ENCODE measurements at places on chromosomes 3 and 15. TPM values are rescaled to one million over a fixed set of nuclear protein-coding genes. Genes with fewer than 3 reads are reported as not detected.
A peak's percentile ranks its signal among the peaks of the same experiment; 100 is the strongest.

Gene CCRL2
- polyA plus RNA-seq: 1.1 TPM

Gene SIDT1
- polyA plus RNA-seq: 4.4 TPM

Gene SLC28A2
- 0.31 TPM for polyA plus RNA-seq

Gene EPB42
- 5.1 TPM for polyA plus RNA-seq

Gene BOC
- 22.9 TPM for polyA plus RNA-seq

Gene ESYT3
- 2.2 TPM for polyA plus RNA-seq

Gene BTBD1
- polyA plus RNA-seq: 67.4 TPM

Gene RBPMS2
- 13.5 TPM for polyA plus RNA-seq

Gene GOLGA6B
- not detected for polyA plus RNA-seq

DNA sequence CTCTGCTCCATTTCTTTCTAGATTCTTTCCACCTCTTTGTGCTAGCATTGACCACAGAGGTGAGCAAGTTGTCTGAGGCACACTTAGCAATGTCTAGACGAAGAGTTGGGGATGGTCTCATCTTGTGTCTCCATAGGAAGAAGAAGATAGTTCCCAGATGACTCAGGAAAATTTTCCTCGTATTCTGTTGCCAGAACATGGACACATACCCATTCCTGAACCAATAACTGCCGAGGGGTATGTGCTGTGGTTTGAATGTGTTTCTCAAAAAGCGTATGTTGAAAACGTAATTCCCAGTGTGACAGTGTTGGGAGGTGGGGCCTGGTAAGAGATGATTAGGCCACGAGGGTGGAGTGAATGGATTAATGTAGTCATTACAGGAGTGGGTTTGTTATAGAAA is 107.5 kb upstream of the GALNT15 start:
- DNase-seq: no peak

DNA sequence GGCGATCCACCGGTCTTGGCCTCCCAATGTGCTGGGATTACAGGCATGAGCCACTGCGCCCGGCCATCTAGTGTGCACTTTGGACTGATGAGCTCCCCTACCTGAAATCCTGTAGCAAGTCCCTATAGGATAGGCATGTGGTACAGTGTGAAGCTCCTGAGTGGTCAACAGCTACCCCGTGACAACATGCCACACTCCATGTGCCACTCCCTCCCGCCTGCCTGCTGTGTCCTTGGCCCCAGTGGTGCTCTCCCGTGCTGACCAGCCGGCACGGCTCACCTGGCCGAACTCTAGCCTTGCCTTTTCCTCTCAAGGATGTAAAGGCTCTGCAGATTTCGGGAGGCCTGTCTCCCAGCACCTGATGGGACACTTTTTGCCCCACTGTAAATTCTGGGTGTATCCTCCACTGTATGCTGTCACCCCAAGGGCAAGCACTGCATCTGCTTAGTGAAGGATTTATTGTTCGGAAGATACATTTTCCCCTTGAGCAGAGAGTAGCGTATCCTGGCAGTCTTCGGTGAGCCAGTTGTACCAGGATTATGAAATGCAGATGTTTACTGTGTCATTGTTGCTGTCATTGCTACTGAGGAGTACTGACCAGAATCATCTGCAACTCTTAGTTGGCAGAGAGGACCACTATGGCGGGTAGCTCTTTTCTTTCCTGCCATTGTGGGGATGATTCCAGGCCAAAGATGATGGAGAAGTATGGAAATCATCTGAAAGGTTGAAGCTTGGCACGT is 64.7 kb downstream of the IGF1R start:
- no peak for DNase-seq

DNA sequence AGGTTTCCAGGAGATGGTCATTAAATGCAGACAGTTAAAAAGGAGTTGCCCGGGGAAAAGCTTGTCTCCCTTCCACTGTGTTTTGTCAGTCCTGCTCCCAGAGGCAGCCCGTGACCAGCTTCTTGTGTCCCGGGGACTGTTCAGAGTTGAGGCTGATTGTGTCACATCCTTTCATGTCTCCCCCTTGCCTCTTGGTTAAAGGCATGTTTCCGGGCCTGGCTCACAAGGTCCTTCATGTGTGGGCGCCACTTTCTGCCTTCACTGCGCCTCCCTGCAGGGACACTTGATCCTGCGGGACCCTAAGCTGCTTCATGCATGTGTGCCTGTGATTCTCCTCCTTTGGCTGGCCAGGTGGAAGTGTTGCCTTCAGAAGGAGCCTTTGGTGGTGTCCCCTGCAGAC is 9.2 kb downstream of the CHCHD6 start:
- DNase-seq: no peak

GRCh38 chr3:125110016-125110875 is 54.4 kb upstream of the HEG1 start:
- DNase-seq: no peak

- DNase-seq: no peak
Measured at GRCh38 chr3:178761024-178761423, 224.8 kb downstream of the KCNMB2 start.

DNA sequence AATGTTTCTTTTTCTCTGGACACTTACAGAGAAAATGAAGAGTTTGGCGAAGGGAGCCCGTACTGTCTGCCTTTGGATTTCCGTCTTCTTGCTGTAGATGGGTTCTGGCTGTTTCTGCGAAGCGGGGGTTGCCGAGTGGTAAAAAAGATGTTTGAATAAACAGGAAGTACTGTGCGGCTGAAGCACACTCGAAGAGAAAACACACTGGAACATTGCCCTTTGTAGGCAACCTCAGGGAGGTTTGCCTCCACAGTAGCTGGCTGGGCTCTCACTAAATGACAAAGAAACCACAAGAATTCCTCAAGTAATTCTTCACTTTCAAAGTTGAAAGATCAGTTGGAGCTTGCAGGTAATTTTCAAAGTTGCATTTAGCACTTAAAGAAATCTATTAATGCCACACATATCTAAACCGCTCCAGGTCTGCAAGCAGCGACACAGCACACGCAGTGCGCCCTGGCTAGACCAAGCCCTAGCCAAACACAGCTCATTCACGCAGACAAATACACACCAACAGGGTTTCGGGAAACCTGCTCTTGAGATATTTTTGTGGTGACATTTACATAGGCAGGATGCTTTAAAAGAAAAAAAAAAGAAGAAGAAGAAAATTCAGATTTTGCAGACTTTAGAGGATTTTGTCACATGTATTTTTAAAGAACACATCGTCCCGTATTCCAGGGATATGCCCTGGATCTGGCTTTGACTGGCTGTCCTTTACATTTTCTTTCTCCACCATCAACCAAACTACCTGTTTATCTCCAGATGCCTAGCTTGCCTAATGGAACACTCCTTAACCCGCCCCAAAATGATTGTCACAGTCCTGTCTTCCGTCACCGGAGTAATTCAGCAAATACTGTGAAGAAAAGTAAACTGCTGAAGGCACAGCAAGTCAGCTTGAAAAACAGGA is 452.8 kb downstream of the FOXP1 start:
- no peak for DNase-seq

- DNase-seq: no peak
Measured at GRCh38 chr3:124763206-124763605, 33.0 kb downstream of the UMPS start.

- no peak for DNase-seq
Measured at GRCh38 chr3:58635371-58636285, 30.9 kb downstream of the FAM3D start.

GRCh38 chr3:35602395-35602936 is 36.9 kb upstream of the ARPP21 start:
- DNase-seq: no peak

DNA sequence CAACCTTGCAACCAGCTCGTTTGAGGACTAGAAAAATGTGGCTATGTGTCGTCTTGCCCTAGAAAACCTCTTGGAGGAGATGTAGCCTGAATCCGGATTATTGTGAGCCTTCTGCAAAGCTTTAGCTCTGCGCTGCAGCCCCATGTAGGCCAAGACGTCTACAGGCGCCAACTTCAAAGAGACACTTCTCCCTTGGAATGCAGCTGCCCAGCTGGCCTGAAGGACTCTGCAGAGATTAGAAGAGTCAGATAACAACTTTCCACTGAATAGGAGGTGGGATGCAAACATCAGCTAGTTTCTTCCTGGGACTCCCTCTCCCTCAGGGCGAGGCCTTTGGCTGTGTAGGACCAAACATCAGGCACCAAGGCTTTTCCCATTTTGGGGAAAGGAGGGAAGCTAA is 356.5 kb upstream of the IL12A start:
- DNase-seq: no peak

GRCh38 chr15:59993950-59994401 is 10.1 kb upstream of the FOXB1 start:
- no peak for DNase-seq

- DNase-seq: no peak
Measured at GRCh38 chr3:111547631-111548030, 5.6 kb downstream of the CD96 start.

- DNase-seq: no peak
Measured at GRCh38 chr15:57732526-57733331, 26.2 kb downstream of the POLR2M start.

- no peak for DNase-seq
Measured at GRCh38 chr3:127634653-127635052, 5.7 kb downstream of the PODXL2 start.

DNA sequence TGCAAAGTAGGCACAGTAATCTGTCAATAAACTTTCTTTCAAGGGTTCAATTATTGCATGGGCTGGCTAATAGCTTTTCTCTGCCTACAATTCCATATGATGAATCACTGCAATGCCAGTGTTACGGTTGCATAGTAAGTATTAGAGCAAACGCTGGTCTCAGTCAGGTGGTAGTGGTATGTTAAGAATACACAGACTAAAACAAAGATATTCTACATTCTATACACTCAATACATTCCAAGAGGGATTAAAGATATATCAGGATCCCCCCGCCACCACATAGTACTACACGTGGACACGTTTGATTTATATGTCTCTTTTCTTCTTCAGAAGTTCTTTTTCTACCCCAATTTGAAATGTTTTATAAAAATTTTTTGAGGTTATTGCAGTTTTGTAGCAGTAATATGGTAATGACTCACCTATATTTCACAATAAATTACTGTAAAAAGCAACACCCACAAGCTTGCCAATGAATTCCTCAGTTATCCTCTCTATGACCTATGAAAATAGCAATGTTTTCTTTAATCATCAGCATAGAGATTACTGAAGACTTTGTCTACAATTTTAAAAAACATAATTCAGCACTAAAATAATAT is 68.2 kb downstream of the CD200R1L start:
- DNase-seq: no peak

DNA sequence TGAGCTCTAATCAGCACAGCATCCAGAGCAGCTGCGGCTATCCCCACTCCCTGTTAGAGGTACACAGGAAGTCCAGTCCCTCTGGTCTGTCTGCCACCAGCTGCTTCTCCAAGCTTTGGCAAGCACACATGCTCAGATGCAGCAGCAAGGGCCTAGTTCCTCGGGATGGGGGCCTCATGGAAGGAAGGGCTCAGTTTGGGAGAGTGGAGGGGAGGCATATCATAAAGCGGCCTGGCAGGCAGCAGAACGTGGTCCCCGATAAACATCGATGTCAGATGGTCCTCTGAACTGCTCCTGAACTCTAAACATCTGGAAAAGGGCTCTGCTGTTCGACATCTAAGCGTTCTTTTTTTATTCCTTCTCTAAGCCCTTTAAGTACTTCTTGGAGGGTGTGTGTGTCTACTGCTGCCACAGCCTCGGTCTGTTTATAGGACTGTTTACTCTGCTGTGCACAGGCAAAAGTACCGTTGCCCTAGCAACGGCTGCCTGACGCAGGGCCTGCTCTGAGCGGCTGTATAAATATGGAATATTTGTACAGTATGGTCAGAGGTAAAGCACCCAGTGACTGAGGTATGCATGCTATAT is 74.6 kb downstream of the PRICKLE2 start:
- DNase-seq: peak; percentile 57

- no peak for DNase-seq
Measured at GRCh38 chr3:39090922-39091321, 16.5 kb downstream of the GORASP1 start.

DNA sequence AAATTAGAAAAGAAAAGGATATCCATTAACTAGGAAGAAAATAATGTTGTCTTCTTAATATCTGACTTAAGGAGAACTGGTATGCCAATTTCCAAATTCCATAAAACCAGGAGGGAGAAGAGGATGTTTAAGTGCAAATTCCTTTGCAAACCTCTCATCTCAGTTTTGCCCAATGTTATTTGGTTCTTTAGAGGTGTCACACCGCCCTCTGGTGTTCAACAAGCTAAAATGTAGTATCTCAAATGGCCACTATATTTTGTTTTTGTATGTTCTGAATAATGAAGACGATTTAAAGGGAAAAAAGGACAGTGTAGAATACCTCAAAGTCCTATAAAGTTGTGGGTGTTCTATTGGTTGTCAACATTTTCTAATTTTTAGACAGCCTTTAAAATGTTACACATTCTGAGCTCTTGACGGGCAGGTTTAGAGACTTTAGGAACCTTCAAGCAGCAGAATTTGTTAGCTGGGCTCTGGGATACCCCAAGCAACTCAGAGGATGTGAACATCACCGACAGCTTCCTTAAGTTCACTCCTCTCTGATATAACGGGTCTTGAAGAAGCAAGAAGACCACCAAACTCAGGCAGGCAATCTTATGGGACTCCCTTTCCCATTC is 458.3 kb downstream of the MFSD1 start:
- DNase-seq: no peak

DNA sequence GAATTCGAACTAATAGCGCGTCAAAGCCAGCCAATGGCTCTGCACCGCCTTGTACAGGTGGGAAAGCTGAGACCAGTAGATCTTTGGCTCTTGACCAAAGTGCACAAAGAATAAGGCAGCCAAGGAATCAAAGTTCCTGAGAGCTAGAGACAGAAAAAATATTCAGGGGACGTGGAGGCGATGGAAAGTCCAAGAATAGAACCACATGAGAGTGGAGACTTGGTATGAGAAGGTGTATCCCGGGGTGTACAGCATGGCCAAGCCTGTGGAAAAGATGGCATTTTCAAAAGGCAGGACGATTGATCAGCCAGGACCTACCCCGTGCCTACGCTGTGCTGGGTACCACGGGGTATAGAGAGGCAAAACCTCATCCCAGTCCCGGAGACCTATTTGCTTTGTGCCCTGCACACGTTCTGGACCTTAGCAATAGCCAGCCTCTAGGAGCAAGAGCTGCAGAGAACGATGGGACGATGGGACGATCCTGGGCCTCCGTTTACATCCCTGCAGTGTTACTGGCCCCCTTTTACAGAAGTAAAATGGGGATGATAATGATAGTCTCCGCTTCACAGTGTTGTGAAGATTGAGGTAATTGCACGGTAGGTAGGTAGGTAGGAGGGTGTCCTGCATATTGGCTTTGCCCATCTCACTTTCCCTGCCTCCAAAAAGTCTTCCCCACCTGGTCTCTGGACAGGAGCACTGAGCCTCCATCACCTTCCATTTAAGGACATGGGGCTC is 583 bp upstream of the RBSN start:
- DNase-seq: no peak

GRCh38 chr3:167350245-167350862 is 29.7 kb downstream of the ZBBX start:
- DNase-seq: peak; percentile 7

DNA sequence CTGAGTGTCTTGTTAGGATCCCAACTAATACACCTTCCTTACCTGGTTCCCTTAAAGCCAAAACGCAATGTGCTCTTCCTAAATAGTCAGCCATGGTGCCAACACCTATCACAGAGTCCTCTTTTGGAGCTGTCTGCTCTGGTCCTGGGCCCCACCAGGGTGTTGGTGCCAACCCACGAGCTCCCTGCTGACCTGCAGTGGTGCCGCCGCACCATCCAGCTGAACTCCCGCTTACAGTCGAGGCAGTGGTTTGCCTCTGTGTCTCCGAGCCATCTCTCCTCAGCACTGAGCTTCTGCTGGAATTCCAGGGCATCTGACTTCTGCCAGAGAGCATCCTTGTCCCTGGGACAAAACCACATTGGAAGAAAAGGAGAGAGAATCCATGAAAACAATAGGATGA is 15.9 kb downstream of the CXCR6 start:
- DNase-seq: no peak

GRCh38 chr3:14758297-14758696 is 60.5 kb upstream of the FGD5 start:
- no peak for DNase-seq

GRCh38 chr15:81046290-81046689 is 45.6 kb downstream of the TLNRD1 start:
- DNase-seq: no peak

Measured in left renal cortex interstitium (tissue), 4 donors.